ENCODE measurements at places on chromosomes 4 and X.

- no peak for DNase-seq
Measured at GRCh38 chrX:71910643-71910985, at the start of gene NHSL2. NHSL2 (plus strand) TSS chrX:71910845.

- DNase-seq: no peak
Measured at GRCh38 chrX:11678158-11678557, 12.4 kb upstream of the ARHGAP6 start.

DNA sequence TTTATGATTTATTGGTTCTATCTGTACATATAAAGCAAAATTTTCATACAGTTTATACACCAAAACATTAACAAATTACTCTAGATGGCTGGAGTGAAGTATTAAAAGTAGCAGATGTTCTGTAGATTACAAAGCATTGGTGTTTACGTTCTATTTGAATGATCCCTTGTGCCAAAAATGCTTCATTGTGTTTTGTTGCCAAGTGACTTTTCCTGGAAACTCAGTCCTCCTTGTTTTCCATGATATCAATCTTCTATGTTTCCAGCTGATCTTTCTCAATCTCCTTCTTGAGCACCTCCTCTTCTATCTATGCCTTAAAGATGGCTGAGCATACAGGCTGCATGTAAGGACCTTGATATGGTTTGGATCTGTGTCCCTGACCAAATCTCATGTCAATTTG, 263.6 kb upstream of the CTSO start:
- no peak for DNase-seq

DNA sequence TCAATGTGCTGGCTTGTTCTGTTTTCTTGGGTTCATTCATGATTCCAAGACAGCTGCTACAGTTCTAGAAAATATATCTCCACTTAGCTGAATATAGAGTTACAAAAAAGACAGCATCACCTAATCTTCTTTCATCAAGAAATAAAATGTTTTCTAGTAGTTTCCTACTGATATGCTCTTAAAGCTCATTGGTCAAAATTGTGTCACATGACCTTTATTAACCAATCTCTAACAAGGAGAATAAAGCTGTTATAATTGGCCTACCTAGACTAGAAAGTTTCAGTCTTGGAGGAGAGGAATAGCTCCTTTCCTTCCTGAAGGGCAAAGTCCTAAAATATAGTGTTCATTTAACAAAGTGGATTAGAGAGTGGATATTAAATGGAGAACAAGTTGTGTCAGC, 8.1 kb upstream of the PCDH18 start:
- no peak for DNase-seq

DNA sequence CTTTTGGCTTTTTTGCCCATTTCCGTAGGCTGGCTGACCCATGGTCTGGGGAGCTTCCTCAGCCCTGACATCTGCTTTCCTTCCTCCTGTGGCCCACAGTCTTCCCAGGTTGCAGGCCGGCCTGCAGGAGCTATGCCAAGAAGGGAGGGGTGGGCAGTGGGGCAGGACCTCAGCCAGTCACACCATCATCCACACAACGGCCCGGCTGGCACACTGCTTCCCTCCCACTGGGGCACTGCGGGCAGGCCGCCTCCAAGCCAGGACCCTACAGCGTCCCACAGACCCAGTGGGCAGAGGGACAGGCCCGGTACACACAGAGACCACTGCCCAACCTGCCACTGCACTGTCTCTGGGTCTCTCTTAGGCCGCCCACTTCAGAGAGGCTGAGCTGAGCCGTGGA, 38.0 kb downstream of the CTBP1 start:
- DNase-seq: no peak

DNA sequence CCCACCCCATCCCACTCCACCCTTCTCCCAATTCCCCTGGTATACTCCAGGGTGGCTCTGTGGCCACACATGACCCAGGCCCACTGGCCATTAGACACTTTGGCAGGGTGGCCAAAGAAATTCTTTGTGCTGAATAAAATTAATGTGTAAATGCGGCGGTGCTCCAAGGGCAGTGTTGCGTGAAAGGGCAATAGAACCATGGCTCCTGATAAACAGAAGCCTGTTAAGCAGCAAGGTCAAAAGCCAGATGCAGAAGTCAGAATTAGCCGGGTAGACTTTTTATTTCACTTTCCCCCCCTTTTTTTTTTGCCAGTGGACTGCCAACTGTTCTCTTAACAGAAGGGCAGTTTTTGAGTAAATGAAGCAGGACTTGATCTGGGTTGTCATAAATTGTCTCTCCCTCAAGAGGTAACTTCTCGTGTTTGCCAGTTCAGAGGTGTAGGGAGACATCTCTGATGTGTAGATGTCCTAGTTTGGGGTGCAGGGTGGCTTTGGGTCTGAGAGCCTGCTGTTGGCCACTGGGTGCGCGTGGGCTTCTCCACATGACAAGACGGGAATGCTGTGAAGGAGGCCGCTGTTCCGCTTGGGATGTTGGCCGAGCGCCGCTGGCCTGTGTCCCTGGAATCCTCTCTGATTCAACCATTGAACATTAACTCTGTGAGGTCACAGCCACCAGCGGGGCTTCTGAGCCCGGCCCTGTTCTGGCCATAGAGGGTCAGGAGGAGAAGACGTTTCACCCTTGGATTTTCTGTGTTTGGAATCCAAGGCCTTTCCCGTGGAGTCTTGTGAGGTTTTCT, 139.5 kb downstream of the TBL1X start:
- no peak for DNase-seq

- DNase-seq: no peak
Measured at GRCh38 chr4:147285751-147286150, 195.1 kb upstream of the EDNRA start.

DNA sequence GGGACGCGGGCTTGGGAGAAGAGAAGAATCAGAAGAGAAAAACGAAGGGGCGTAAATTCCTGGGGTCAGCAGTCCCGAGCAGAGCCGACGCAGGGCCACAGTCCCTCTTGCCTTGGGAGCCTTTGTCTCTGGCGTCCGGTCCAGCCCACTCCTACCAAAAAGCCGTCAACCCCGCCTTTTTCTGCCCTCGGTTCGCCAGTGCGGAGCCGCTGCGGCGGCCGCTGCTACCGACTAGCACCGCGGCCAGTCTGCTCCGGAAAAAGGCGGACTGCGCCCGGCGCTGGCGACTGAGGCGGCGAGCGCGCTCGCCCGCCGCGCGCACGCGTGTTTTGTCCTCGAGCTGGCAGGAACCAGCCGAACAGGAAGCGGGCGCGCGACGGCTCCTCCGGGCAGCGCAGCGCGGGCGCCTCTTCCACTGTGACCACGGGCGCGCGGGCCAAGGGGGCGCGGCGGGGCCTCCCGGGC, 502 bp downstream of the HNRNPDL start:
- no peak for DNase-seq

- peak; percentile 25 for DNase-seq
Measured at GRCh38 chrX:154325541-154325940, 29.9 kb downstream of the TKTL1 start.

GRCh38 chr4:16265820-16266219, 39.5 kb upstream of the TAPT1 start:
- DNase-seq: no peak

DNA sequence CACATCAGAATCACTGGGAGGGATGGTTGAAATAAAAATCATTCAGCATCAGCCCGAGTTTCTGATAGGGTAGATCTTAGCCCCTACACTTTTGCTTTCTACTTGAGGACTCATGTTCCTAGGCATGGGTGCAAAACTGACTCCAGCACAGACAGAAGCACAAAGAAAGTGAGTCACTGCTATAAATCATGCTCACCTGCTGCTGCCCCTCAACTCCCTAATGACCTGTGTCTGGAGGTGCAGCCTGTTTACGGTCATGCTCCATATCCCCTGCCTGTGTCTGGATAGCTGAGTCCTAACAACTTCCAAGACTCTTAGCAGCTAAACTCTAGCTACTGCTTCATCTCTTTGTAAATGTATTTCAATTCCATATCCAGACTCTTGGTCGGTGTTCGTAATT, 57.8 kb downstream of the ADGRA3 start:
- DNase-seq: peak; percentile 20

- DNase-seq: no peak
Measured at GRCh38 chr4:71472946-71473345, 134.1 kb downstream of the SLC4A4 start.

GRCh38 chr4:48739560-48740019, 40.5 kb downstream of the FRYL start:
- DNase-seq: no peak

GRCh38 chrX:84729809-84730208, 227.6 kb upstream of the HDX start:
- peak; percentile 8 for DNase-seq

- DNase-seq: no peak
Measured at GRCh38 chrX:9525511-9526248, 60.8 kb downstream of the TBL1X start.

GRCh38 chr4:81060587-81061343, 30.3 kb downstream of the BMP3 start:
- no peak for DNase-seq

- no peak for DNase-seq
Measured at GRCh38 chrX:65723706-65724105, 56.3 kb downstream of the MSN start.

- DNase-seq: peak; percentile 39
Measured at GRCh38 chr4:108141213-108141950, 27.4 kb downstream of the LEF1 start.

- DNase-seq: no peak
Measured at GRCh38 chr4:21628916-21629610, 319.5 kb downstream of the KCNIP4 start.

- DNase-seq: no peak
Measured at GRCh38 chr4:178953447-178954120, 1511.3 kb upstream of the AGA start.

- DNase-seq: peak; percentile 52
Measured at GRCh38 chr4:186190581-186191199, 677 bp upstream of the CYP4V2 start.

- DNase-seq: no peak
Measured at GRCh38 chr4:83360018-83360417, 25.4 kb upstream of the HPSE start.

GRCh38 chrX:75522565-75523431, at the start of gene ZDHHC15:
ZDHHC15 (minus strand) TSS chrX:75523037; CDS start chrX:75523024, 13 bp downstream.
- peak; percentile 58 for DNase-seq

DNA sequence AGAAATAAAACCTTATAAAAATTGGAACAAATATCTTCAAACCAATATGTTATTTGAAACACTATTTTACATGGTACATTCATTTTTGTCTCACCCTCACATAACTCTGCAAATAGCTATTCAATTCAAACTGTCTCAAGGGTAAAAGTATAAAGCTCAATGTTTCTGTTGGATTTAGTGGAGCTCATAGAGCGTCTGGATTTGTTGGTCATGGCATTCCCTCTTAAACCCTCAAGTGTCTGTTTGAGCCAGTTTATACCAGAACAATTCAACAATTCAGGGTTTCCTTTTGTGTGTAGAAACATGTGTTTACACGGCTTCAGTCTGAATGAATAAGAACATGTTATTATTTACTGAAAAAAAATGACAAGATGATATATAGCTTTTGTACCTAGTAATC, 161.6 kb downstream of the PCDH18 start:
- no peak for DNase-seq

All from nephron progenitor cell (in vitro differentiated cells).